ENCODE measurements at places on chromosomes 3 and 15. TPM values are rescaled to one million over a fixed set of nuclear protein-coding genes. Genes with fewer than 3 reads are reported as not detected.

DNA sequence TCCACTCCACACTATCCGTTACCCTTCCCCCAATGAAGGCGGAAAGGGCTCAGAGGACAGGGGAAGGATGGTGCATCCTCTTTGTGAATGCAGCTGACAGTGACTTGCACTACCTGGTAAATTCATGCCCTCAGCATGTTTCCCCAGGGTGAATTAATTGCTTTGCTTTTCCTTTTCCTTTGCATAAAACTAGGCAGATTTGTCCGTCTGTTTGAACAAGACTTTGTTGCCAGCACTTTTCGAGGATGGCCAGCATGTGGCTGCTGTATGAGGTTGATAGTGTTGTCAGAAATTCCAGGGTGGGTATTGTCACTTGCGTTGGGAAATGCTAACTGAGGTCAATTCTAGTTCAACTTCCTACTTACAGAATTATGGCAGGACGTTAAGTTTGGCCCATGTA is 79.0 kb upstream of the RARB start:
- DNase-seq: no peak

GRCh38 chr3:12478326-12478725 is 6.0 kb upstream of the TSEN2 start:
- DNase-seq: no peak

- DNase-seq: no peak
These were observed 61.6 kb downstream of the MEIS2 start for GRCh38 chr15:37038716-37039106.

GRCh38 chr3:2697589-2697988 is 412.6 kb downstream of the IL5RA start:
- DNase-seq: no peak

- no peak for DNase-seq
These were observed 42.7 kb downstream of the METTL6 start for GRCh38 chr3:15384510-15385237.

DNA sequence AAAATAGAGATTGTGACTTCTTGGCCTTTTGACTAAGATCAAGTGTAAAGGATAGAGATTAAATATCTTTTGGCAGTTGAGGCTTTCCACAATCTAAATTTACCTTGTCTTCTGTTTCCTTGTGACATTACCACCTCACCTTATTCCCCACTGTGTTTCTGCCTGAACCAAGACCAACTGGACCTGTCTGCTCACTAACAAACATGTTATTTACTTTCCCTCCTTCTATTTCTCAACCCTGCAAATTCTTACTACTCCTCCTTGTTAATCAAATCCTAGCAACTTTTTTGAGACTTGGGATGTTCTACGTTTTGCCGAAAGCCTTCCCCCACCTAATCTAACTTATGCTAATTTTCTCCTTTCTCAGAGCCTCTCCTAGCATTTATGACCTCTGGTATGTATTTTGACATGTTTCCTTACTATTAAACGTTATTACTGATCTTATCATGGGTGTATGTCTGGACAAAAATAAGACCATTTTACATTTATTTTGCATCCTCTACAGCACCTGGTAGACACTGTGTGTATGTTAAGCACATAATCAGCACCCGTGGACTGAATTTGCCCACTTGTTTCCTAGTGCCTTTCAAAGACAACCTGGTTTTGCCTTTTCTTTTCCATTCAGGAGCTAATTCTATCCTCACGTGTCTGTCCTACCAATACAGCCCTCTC is 7.6 kb upstream of the CCNL1 start:
- no peak for DNase-seq

GRCh38 chr15:99753066-99753465 is 19.8 kb upstream of the LYSMD4 start:
- no peak for DNase-seq

C3orf85 gene
- total RNA-seq: not detected

GP9 gene
- 1.5 TPM for total RNA-seq

Measured in endothelial cell (in vitro differentiated cells).